ENCODE measurements at places on chromosomes 6 and 20.
A peak's percentile ranks its signal among the peaks of the same experiment; 100 is the strongest.

- DNase-seq = no peak
Observed at GRCh38 chr6:162217811-162218493, 509.6 kb downstream of the PRKN start.

DNA sequence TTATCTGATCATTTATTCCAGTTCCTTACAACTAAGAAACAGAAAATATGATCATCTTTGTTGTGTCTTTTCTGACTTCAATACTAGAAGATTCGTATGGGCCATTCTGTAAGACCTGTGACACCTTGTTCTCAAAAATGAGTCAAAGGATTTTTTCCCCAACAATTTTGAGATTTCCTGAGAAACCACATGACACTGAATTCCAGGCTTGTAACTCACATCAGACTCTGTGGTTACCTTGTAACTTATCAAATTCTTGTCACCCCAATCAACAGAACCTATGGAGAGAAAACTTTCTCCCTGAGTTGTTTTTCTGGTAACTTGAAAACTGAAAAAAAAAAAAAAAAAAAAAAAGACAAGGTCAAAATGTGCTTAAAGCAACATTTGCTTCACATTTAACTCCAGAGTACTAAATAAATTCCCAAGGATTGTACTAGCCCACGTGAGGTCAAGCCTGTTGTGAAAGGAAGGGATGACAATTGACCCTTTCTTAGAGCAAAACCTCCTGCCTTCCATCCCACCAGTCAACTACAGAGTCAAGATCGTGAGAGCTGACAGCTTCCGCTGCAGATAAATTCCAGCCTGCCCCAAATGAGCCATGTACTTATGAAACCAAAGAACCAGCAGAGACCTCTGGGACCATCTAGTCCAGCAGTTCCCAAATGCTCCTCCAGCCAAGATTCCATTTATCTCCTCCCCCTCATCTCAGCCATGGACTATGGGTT, 140.3 kb downstream of the TBX18 start:
- DNase-seq = no peak

GRCh38 chr20:41352106-41352505, 11.5 kb downstream of the LPIN3 start:
- DNase-seq = peak; percentile 63

DNA sequence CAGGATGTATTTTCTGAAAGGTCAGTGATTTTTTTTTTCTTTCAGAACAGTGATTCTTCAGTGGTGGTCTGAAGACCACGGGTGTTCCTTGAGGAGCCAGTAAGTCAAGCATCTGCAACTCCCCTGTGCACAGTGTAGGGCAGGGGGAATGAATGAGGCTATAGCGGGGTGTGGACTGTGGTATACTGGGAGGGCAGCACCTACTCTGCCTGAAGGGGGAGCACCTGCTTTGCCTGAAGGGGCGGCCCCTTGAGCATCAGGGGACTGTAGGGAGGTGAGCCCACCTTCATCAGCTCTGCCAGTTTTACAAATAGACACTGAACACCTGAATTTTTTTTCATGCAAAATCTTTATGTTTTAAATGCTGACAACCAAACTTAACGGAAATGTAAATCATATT, 77.5 kb upstream of the RIPOR2 start:
- DNase-seq = peak; percentile 56

DNA sequence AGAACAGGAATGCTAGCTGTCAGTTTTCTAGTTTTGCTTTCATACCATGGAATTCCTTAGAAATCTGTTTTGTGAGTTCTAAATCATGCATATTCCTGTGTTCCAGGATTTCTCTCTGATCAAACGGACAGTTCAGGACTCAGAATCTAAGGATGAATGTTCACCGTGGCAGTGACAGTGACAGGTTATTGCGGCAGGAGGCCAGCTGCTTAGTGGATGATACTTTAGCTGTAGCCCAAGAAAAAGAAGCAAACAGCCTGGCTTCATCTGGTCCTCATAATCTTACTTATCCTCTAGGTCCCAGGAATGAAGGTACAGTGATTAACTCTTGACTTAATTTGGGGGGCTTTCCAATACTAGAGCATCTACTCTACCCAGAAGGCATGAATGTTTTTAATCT, 27.1 kb downstream of the KCTD20 start:
- no peak for DNase-seq

- DNase-seq = no peak
Observed at GRCh38 chr20:61186771-61187472, 65.1 kb upstream of the CDH4 start.

DNA sequence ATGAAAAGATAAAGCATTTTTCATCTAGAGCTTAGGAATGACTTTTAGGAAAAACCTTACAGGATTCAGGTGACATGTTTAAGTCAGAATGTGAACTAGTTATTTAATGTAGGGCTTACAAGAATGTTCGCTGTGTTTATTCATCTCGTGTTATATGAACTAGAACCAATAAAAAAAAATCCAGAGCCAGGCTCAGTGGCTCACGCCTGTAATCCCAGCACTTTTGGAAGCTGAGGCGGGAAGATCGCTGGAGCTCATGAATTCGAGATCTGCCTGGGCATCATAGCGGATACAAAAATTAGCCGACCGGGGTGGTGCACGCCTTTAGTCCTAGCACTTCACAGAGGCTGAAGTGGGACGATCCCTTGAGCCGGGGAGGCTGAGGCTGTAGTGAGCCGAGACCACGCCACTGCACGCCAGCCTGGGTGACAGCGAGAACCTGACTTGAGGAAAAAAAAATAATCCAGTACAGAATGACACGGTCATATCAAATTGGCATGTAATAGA, 46.3 kb downstream of the OR2B2 start:
- DNase-seq = peak; percentile 67
